Stomach (tissue), 19 donors: ENCODE measurements at places on chromosomes 13 and 19. TPM values are rescaled to one million over a fixed set of nuclear protein-coding genes. Genes with fewer than 3 reads are reported as not detected.

The LGALS14 gene
- not detected for polyA plus RNA-seq

The ZNF491 gene
- 0.92 TPM for polyA plus RNA-seq

The KCNRG gene
- 0.38 TPM for polyA plus RNA-seq

The SELENOV gene
- polyA plus RNA-seq = not detected

The GZMM gene
- polyA plus RNA-seq = 0.37 TPM

The TLE6 gene
- 2.7 TPM for polyA plus RNA-seq

The VSTM2B gene
- polyA plus RNA-seq = not detected

The ZNF724 gene
- polyA plus RNA-seq = not detected

GRCh38 chr13:70023516-70023915, 84.1 kb upstream of the ATXN8OS start:
- H3K4me1 ChIP-seq = no peaks in the 10 kb centered on the region
- no peak overlapping the region for H3K27ac ChIP-seq
- no peaks in the 10 kb centered on the region for H3K36me3 ChIP-seq
- H3K4me3 ChIP-seq = no peak overlapping the region

DNA sequence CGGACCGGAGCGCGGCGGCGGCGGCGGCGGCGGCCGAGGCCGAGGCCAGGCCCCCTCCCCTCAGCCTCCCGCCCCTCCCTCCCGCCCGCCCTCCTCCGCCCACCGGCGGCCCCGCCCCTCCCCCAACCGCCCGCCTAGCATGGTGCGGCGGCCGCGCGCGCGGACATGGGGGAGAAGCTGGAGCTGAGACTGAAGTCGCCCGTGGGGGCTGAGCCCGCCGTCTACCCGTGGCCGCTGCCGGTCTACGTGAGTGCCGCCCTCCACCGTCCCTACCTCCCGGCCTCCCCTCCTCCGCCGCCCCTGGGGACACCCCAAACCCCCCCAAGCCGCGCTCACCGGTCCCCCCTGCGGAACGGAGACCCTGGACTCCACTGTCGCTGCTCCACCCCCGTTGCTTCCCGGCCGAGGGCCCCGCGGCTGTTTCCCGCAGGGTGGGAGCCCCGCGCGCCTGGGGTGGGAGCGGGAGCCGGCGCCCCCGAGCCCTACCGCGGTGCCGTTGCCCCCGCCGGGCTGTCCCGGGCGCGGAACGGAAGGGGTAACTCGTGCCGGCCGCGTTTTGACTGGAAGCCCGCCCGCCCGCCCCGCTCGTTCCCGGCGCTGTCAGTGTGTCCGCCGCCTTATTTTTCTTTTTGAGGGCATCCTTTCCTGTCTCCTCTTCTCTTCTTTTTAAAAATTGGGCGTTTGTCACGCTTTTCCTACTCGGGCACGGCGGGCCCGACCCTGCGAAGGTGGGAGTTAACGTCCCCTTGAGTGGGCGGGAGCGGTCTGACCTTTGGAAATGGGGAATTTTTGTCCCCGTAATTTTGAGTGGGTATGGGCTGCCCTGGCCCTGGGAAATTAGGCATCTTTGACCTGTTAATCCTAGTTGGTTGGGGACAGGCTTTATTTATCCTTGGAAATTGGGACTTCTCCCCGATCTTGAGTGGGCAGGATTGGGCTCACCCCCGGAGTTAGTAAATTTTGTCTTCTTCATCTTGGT, 576 bp downstream of the DOT1L start:
- H3K36me3 ChIP-seq = no peaks in the 10 kb centered on the region
- DNase-seq = no peak
- H3K27me3 ChIP-seq = no peaks in the 10 kb centered on the region
- peak overlapping the region; percentile 95 for H3K4me3 ChIP-seq

GRCh38 chr19:30870876-30871275, 478.4 kb downstream of the TSHZ3 start:
- H3K4me3 ChIP-seq = no peak overlapping the region
- H3K36me3 ChIP-seq = no peaks in the 10 kb centered on the region
- H3K27ac ChIP-seq = no peak overlapping the region

GRCh38 chr19:296476-297225, 5.4 kb upstream of the PLPP2 start:
- H3K36me3 ChIP-seq = no peaks in the 10 kb centered on the region
- no peak overlapping the region for H3K4me3 ChIP-seq
- peak overlapping the region; percentile 52 for H3K27ac ChIP-seq
- H3K4me1 ChIP-seq = peaks cover 20% of the 10 kb centered on the region
- no peaks in the 10 kb centered on the region for H3K27me3 ChIP-seq

DNA sequence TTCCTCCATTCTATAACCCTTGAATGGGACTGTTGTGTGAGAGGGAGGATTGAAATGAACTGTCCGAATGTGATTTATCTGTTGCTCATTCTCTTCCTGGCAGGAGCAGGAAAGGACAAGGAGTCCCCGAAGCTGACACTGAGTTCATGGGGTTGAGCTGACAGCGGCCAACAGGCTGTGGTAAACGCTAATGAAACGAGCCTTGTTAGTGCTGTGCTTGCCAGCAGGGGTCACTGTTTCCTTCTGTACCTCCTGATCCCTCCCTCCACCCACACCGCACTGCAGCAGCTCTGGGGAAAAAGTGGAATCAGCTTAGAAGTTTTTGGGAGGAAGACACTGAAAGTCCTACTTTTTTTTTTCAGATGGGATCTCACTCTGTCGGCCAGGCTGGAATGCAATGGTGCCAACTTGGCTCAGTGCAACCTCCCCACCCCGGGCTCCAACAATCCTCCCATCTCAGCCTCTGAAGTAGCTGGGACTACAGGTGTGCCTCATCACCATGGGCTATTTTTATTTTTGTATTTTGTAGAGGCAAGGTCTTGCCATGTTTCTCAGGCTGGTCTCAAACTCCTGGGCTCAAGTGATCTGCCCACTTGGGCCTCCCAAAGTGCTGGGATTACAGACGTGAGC, 6.7 kb upstream of the ZNF761 start:
- H3K27me3 ChIP-seq = no peaks in the 10 kb centered on the region
- no peaks in the 10 kb centered on the region for H3K36me3 ChIP-seq
- peak; percentile 80 for DNase-seq
- no peak overlapping the region for H3K4me3 ChIP-seq

- H3K4me1 ChIP-seq = peaks cover 60% of the 10 kb centered on the region
- H3K4me3 ChIP-seq = no peak overlapping the region
- H3K27me3 ChIP-seq = no peaks in the 10 kb centered on the region
- H3K27ac ChIP-seq = no peak overlapping the region
- H3K36me3 ChIP-seq = no peaks in the 10 kb centered on the region
These were observed 3.1 kb downstream of the AKAP11 start for GRCh38 chr13:42275098-42275471.

- H3K27ac ChIP-seq = no peak overlapping the region
- H3K36me3 ChIP-seq = no peaks in the 10 kb centered on the region
- DNase-seq = no peak
- H3K4me3 ChIP-seq = no peak overlapping the region
- peaks cover 10% of the 10 kb centered on the region for H3K27me3 ChIP-seq
- peaks cover 17% of the 10 kb centered on the region for H3K4me1 ChIP-seq
These were observed 4.6 kb downstream of the FAM187B start for GRCh38 chr19:35223862-35224505.

GRCh38 chr19:45499196-45500180, 1.2 kb downstream of the PPM1N start:
- peaks cover 38% of the 10 kb centered on the region for H3K4me1 ChIP-seq
- no peak for DNase-seq
- no peaks in the 10 kb centered on the region for H3K36me3 ChIP-seq
- peaks cover 52% of the 10 kb centered on the region for H3K27me3 ChIP-seq
- no peak overlapping the region for H3K27ac ChIP-seq
- H3K4me3 ChIP-seq = peak overlapping the region; percentile 43

DNA sequence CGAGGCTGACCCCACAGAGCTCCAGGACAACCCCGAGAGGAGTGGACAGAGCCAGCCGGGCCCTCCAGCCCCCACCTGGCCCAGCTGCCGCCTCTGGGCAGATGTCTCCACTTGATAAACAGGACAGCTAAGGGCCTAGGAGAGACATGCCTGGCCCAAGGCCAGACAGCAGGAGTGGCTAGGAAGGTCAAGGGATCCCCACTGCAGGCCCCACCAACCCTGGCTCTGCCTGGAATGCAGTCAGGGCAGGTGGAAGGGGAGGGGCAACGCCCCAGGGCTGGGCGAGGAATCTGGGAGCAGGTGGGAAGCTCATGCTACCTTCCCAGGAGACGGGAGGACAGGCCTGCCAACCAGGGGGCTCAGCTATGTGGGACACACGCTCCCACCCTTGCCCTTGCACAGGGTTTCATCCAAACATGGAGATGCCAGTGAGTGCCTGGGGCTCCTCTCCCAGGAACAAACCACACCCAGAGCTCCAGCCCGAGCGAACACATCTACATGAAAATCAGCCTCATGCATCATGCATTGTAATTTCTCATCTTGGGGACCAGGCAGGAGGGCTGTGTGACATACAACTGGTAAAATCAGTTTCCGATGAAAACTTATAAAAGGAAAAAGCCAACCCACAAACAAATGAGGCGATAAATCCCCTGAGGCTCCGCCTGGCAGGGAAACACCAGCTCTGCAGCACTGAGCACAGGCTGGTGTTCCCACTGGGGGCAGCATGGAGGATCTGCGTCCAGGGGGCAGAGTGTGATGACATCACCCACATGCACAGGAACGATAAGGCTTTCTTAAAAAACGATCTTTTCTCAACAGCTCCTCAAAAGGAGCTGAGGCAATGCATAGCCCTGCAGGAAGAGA, 25.0 kb downstream of the SH3GL1 start:
- no peaks in the 10 kb centered on the region for H3K27me3 ChIP-seq
- H3K36me3 ChIP-seq = no peaks in the 10 kb centered on the region
- H3K4me1 ChIP-seq = peaks cover 100% of the 10 kb centered on the region
- peak; percentile 92 for DNase-seq
- H3K27ac ChIP-seq = peak overlapping the region; percentile 88

DNA sequence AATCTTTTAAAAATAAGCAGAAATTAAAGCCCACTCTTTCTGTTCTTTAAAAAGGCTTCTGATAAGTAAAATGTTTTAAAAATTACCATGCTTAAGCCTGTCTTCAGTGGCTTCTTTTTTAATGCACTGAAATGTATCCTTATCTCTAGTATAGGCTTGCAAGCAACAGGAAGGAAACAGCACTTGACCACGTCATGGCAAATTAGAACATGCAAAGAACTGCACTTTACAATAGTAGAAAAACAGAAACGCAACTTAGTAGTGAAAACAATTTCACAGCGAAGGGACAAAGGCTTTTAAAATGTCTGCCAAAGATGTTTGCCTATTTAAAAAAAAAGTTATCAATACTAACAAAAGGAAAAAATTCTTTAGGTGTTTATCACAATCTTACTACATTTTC, 36.3 kb downstream of the ELF1 start:
- peak overlapping the region; percentile 78 for H3K27ac ChIP-seq
- no peaks in the 10 kb centered on the region for H3K36me3 ChIP-seq
- H3K4me3 ChIP-seq = peak overlapping the region; percentile 28
- peaks cover 94% of the 10 kb centered on the region for H3K4me1 ChIP-seq
- no peaks in the 10 kb centered on the region for H3K27me3 ChIP-seq
- peak; percentile 90 for DNase-seq

- H3K36me3 ChIP-seq = no peaks in the 10 kb centered on the region
- peak; percentile 17 for DNase-seq
- no peak overlapping the region for H3K27ac ChIP-seq
- no peak overlapping the region for H3K4me3 ChIP-seq
- no peaks in the 10 kb centered on the region for H3K27me3 ChIP-seq
These were observed 16.4 kb upstream of the ZNF14 start for GRCh38 chr19:19749117-19749907.

GRCh38 chr13:49421391-49421790, 22.5 kb downstream of the CAB39L start:
- no peaks in the 10 kb centered on the region for H3K27me3 ChIP-seq
- DNase-seq = no peak
- no peaks in the 10 kb centered on the region for H3K4me1 ChIP-seq
- H3K4me3 ChIP-seq = no peak overlapping the region
- peaks cover 6% of the 10 kb centered on the region for H3K36me3 ChIP-seq
- no peak overlapping the region for H3K27ac ChIP-seq

DNA sequence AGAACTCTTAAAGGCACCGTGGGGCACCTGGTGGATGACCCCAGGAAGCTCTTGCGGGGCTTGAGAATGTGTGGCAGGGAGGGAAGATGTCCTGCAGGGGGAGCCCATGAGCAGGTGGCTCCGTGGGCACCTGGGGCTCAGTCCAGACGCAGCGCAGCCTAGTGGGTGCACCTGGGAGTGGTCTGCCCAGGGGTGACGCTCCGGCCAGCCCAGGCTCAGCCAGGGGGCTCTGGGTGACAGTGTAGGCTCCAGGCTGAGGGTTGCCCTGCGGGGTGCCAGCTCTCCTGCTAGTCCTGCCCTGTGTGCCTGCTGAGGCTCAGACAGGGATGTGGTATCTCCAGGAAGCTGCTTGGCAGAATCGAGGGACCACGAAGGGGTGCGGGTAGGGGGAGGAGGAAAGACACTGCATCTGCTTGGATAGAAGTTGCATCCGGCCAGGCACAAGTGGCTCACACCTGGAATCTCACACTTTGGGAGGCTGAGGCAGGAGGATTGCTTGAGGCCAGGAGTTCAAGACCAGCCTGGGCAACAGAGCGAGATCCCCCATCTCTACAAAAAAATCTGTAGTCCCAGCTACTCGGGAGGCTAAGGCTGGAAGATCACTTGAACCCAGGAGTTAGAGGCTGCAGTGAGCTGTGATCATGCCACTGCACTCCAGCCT, 15.0 kb upstream of the PGLS start:
- H3K27ac ChIP-seq = no peak overlapping the region
- H3K4me3 ChIP-seq = no peak overlapping the region
- H3K27me3 ChIP-seq = no peaks in the 10 kb centered on the region

- H3K4me1 ChIP-seq = peaks cover 13% of the 10 kb centered on the region
- H3K27ac ChIP-seq = peak overlapping the region; percentile 52
- H3K36me3 ChIP-seq = no peaks in the 10 kb centered on the region
- H3K4me3 ChIP-seq = no peak overlapping the region
- no peak for DNase-seq
These were observed 288.7 kb downstream of the FOXO1 start for GRCh38 chr13:40377783-40378182.

GRCh38 chr13:33279414-33280278, 5.9 kb downstream of the STARD13 start:
- no peaks in the 10 kb centered on the region for H3K27me3 ChIP-seq
- H3K36me3 ChIP-seq = no peaks in the 10 kb centered on the region
- DNase-seq = no peak
- no peak overlapping the region for H3K4me3 ChIP-seq
- peaks cover 96% of the 10 kb centered on the region for H3K4me1 ChIP-seq
- peak overlapping the region; percentile 36 for H3K27ac ChIP-seq

DNA sequence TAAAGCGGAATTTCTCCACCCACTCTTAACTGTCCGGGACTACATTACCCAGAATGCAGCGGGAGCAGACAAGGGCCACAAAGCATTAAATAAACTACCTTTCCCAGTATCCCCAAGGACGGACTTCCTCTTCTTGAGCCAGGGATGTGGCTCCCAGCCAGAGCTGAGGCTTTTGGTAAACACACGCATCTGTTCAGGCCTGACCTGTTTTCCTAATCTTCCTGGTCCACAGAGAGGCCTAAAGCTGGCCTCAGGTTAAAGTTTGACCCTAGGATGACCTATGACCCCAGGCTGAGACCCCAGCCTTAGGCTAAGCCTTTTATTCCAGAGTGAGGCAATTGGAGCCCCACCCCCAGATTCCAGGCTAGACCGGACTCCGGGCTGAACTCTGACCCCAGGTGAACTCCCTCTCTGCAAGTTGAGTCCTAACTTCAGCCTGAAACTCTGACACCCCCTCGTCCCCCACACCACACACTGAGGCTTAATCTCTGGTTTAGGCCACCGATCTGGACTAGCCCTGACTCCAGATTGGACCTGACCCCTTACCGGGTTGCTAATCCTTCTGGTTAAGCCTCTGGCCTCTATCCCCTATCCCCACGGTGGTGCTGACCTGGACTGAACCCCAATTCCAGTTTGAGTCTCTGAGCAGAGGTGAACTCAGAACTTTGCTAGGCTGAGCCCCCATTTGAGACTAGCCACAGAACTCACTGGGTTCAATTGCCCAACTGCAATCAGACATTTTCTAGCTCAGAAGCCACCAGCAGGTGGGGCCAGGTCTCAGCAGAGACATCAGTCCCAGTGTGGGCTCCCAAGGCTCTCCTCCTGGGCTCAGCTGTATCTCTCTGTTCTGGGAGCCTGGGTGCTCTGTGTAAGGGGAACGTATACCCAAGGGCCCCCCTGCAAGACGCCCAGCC, 750 bp upstream of the GPR108 start:
- H3K27ac ChIP-seq = peak overlapping the region; percentile 89
- peak; percentile 93 for DNase-seq
- H3K4me3 ChIP-seq = peak overlapping the region; percentile 71
- peaks cover 37% of the 10 kb centered on the region for H3K4me1 ChIP-seq
